Activated T-cell treated with anti-CD3 and anti-CD28 coated beads, Interleukin-2, amount 50 U/mL, for 48 hours (primary cell): ENCODE measurements at places on chromosomes 11 and 22.

DNA sequence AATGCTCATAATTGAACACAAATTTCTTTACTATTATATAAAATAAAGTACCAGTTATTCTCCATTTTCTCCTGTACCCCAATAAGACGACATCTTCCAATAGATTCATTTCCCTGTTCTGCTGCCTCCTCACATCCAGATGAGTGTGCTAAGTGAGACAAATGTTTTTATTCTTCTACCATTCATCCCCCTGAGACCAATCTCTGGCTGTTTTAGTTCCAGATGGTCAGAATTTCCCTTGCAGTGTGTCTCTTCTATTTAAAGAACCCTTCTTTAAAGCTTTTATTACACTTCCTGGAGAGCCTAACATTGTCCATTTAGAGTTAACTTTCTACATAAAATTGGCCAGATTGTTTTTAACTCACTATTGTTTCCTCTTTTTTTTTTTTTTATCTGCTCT, 41.2 kb upstream of the GLYATL1 start:
- no peak for DNase-seq

GRCh38 chr22:40953471-40953870, 2.3 kb downstream of the RBX1 start:
- no peak for DNase-seq

- DNase-seq, result no peak
Measured at GRCh38 chr11:7889985-7890384, 41.1 kb downstream of the OR10A6 start.

DNA sequence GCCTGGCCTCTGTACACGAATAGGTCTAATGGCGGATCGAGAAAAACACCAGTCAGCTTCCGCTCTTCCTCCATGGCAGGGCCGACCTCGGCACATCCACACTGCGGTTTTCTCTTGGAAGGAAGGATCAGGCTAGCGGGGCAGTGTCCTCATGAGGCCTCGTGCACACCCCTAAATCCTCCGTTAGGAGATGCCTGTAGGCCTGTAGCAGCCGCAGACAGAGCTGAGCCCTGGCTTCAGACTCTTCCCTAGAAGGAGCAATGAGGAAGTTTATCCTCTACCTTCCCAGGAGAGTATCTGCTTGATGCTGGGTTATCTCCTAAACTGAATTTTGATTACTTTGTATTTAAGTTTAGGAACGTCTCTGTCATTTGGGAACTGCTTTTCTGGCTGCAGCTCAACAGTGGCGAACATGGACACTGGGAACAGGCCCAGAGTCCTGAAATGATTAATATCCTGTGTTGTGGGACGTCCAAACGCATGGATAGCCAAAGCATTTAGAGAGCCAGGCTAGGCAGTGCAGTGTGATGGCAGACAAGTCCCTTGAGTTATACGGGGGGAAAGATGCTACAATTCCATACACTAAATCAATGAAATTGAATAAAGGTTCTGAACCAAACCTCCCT, 16.5 kb upstream of the BMAL1 start:
- no peak for DNase-seq

DNA sequence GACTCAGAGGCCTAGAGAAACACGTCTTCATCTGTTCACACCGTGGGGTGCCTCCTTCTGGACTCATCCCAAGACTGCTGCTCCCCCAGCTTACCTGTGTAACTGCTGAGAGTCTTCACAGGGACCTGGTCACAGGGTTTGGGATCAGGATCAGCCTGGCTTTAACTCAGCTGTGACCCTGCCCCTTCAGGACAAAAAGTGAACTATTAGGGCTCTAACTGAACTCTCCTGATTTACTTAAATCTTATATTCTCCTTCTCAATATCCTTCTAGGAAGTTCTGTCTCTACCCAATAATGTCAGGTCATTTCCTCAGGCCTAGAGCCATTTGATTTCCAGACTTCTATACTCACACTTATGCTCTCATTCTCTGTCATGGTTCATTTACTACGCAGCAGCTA, 108.4 kb downstream of the ZNF280B start:
- DNase-seq, result no peak

GRCh38 chr22:43885786-43886185, 6.0 kb downstream of the PNPLA5 start:
- DNase-seq, result no peak

GRCh38 chr11:111765320-111765983, 737 bp downstream of the PPP2R1B start:
- DNase-seq, result no peak

DNA sequence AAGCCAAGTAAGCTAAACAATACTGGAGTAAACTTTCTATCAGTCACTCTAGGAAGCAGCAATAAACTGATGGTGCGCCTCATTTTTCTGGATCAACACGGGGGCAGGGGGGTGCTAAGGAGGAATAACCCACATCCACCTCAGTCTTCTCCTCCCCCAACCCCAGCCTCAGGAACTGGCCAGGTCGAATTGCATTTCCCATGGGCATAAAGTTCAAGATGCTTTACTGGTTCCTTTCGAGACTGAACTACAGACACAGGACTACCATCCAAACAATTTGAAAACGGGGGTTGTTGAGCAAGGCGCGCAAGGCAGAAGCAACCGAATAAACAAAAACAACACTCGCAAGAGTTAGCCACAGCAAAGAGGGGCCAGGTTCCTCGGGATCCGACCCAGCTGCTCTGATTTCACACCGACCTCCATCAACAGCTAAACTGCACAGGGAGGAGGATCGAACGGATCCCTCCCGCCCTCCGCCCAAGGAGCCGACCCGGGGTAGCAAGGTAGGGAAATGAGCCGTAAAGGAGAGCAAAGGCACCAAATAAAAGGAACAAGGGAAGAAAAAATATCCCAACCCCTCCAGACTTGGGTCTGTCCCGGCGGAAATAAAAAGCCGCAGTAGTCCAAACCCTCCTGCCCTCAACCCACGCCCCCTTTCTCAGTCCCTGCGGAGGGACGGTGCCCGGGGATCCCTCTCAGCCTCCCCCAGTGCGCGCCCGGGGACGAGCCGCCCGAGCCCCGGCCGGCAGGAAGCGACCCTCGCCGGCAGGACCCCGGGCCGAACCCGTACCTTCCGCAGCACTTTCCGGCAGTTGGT, 801 bp downstream of the SESN3 start:
- peak; percentile 58 for DNase-seq
